H1 (cell line): ENCODE measurements at places on chromosomes 12 and 14.
A peak's percentile ranks its signal among the peaks of the same experiment; 100 is the strongest.

DNA sequence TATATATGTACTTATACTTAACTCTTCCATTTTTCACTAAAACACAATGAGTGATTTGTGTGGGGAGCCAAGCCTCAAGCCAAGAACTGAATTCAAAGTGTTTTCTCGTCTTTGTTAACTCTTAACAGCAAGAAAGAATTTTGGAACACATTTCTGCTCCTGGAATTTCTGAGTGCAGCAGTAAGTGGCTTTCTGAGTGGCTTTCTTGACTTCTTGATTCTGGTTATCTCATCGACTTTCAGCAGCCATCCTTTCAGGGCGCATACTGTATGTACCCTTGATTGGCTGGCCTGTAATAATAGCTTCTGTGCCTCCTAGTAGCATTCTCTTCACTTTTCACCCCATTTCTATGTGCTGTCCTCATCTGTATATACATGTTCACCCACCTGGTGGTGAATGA lies 157.4 kb downstream of the FBXL14 start:
- DNase-seq, result no peak

DNA sequence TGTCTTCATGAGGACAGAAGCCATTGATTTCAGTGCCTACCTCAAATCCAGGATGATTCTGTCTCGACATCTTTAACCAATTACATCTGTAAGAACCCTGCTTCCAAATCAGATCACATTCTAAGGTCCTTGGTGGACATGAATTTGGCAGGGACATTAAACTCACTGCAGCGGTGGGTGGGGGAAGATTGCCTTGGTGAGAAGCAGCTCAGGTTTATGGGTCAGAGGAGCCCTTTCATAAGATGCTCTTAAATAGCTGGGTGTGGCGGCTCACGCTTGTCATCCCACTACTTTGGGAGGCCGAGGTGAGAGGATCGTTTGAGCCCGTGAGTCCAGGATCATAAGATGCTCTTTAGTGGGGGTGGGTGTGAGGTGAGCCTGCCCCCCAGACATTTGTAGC lies 42.9 kb downstream of the ELK3 start:
- DNase-seq, result no peak

DNA sequence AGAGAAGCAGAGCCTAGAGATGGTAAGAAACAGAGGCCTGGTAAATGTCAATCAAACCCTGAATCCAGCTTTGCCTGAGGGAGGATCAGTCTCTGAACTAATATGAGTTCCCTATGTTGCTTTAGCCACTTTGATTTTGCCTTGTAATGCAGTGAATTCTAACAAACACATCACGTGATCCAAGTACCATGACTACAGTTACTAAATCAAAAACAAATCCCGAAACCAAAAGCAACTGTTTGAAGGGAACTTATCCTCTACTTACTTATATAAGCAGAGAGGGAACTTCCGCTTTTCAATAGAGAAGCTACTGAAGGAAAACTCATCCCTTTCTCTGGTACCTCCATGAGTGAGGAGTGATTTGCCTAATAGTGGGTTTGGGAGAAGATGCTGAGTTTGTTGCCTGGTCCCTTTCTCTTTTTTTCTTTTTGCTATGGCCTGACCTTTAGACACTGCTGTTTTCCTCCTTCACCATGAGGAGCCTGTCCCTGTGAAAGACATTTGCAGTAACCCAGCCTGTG lies 7.7 kb upstream of the PPTC7 start:
- DNase-seq, result no peak

GRCh38 chr12:49027846-49028555 lies 9.4 kb upstream of the PRKAG1 start:
- DNase-seq, result no peak

GRCh38 chr12:115950959-115951358 lies 326.5 kb downstream of the MED13L start:
- DNase-seq, result no peak

GRCh38 chr12:109347589-109347988 lies at the start of gene MYO1H:
MYO1H (plus strand) TSS chr12:109347900; CDS start chr12:109347961, 61 bp downstream.
- no peak for DNase-seq

DNA sequence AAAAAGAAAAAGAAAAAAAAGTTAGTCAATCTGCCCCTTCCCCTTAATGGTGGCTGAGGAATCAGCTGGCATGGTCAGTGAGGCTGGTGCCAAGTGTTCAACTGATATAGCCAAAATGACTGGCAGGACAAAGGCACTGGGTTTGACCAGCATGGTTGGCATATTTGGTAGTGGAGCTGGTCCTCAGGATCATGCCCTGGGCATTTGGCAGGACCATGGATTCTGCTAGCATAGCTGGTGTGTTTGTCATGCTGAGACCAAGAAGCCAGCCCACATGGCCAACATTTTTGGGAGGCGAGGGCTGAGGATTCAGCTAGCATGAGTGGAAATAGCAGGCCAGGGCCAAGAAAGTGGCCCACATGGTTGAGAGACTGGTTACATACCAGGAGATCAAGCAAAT lies 136.5 kb downstream of the FBXL14 start:
- no peak for DNase-seq

- no peak for DNase-seq
These were observed 40.4 kb upstream of the GZMB start for GRCh38 chr14:24674204-24674970.

GRCh38 chr12:62618319-62618718 lies 151.7 kb downstream of the MON2 start:
- no peak for DNase-seq

DNA sequence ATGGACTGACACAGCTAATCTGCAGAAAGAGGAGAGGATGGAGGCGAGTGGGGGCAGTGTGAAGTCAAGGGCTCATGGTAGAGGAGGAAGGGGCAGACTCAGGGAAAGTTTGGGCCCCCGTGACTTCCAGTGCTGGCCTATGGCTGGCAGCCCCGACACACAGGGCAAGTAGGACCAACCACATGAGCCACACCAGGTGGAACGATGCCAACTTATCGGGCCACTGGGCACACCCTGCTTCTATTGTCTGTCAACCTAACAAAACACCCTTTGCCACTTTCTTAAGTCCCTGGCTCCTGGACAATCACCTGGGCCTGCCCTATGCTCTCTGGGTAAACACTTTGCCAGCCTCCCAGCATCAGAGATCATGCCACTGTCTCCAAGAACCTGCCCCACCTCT lies 65.2 kb upstream of the PSMC1 start:
- no peak for DNase-seq

DNA sequence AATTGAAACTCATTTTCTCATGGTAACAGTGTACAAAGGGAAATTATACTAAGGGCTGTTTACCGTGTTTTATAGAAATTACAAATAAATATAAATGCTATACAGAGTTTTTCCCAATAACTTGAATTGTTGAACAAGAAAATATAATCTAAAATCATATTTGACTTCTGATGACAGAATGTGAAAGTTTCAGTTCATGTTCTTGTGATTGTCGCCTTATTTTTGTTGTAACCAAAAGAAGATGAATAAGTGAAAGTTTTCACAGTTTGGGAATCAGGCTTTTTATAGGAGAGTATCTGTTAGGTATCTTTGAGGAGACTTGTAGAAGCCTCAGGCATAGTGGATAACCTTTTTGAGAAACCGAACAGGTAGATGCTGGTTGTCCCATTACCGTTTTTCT lies 28.1 kb downstream of the ANO6 start:
- DNase-seq, result no peak

DNA sequence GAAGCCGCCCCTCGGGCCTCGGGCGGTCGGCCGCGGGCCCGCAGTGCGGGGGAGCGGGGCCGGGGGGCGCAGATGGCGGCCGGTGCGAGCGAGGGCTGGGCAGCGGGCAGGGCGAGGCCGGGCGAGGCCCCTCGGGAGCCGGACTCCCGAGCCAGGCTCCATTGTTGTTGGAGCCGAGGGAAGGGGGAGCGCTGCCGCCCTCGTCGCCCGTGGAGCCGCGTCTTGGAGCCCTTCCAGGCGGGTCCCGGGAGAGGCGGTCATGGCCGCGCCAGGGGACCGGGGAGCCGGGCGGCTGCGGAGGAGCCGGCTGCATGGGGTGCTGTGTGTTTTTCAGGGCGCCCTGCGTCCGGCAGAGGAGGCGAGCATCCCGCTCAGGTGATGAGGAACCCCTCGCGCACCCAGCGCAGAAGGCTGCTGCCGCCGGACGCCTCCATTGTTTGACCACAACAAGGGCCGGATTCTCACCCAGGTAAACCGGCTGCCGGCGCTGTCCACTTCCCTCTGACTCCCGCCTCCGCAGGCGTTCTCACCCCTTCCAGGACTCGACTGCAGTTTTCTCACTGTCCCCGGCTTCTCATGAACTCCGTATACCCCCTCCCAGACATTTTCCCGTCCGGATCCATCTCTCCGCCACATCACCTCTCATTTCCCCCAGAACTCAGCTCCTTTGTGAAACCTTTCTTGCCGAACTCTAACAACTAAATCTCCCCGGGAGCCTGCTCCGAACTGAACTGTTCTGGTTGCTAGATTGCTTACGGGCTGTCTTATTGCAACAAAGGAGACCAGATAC lies 732 bp downstream of the ZNF664 start:
- no peak for DNase-seq

DNA sequence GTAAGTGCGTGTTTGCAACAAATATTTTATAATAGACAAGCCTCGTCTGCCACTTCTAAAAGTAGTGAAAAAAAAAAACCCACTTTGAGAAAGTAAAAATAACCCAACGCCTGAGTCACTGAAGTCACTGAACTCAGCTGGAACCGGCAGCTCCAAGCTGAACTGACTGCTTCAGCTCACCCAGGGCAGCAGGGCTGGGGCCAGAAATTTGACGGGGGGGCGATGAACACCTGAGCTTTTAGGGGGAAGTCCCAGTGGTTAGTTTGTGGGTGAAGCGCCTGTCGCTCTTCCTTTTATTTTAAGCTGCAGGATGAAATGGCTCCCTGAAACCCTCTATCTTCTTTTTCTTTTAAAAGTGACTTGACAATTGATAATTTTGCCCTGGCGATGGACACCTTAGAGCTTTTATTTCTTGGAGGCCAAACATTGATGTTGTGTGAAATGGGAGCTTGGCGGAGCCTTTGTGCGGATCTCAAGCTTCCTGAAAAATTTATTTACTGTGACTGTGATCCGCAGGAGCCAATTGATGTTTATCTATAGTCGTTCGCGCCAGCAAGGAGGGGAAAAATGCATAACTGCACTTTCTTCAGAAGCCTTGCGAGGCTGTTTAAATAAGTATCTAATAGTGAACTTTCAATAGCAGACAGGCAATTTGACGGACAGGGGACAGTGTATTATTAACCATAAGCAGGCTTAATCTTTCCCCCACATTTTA lies 173.2 kb upstream of the MYL2 start:
- DNase-seq, result no peak

DNA sequence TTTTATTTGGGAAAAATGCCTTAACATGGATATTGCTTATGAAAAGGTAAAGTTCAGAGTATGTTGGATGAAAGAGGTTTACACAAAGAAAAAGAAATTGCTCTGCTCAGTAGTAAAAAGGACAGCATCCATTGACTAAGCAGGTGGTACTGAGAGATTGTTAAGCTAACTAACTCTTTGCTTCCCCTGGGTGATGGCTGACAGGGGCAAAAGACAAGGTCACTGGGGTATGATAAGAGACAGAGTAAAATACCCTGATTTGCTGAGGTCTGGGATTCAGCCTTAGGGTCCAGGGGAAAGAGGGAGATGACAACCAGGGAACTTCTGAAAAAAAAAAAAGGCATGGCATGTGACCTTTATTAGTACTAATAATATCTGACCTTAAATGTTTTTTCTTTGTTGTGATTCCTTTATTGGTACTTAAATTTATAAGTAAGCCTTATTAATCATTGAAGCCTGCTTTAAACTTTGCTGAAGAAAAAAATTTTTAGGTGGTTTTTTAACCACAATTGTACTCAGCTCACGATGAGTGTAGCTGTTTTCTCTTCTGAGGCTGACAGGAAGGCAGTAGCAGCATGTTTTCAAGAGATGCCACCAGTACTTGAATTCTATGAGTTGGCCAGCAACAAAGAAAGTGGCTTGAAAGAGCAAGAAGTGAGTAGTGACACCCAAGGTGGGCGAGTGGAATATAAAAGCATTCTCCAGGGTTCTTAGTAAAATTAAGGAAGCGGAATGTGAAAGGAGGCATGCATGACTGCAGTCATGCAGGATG lies 43.7 kb upstream of the KITLG start:
- DNase-seq, result no peak

DNA sequence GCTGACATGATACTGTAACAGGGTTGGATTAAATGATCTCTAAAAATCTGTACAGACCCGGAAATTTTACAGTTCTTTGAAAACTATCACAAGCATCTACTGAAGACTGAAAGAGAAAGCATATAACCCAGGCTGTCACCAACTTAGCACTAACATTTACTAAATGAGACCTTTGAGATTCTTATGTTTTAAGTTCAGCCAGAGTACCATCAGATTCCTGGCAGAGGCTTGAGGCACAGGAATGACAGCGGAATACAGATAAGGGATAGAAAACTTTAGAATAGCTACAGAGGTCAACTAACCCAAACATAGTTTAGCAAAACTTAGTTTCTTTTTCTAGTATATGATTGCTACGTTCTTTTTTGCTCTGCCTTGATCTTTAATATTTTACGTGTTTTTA lies 91.6 kb upstream of the FERMT2 start:
- no peak for DNase-seq

GRCh38 chr12:26566675-26567074 lies 266.3 kb downstream of the ITPR2 start:
- no peak for DNase-seq

- peak; percentile 25 for DNase-seq
These were observed 134.1 kb downstream of the PLEKHA5 start for GRCh38 chr12:19263672-19264071.

DNA sequence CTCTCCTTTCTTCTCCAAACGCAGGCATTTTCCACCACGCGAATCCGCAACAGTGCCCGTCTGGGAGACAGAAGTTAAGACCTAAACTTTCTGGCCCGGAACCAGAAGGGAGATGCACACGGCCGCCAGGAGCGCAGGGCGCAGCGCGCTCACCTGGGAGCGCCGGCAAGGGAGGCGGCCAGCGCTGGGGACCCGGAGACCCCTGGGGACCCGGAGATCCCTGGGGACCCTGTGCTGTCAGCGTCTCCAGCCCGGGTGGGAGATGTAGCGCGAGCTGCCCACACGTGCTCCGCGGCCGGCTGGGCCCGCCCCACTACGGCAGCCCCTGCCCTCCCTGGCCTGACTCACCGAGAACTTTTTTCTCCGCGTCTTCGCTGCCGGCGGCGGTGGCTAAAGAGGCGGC lies 620 bp downstream of the YBX3 start:
- peak; percentile 67 for DNase-seq

- no peak for DNase-seq
These were observed 189.9 kb downstream of the VRK1 start for GRCh38 chr14:96987086-96987474.

GRCh38 chr14:74855021-74855420 lies 20.9 kb downstream of the PROX2 start:
- DNase-seq, result no peak
